Left renal cortex interstitium (tissue), 4 donors: ENCODE measurements at places on chromosomes 12 and 14. TPM values are rescaled to one million over a fixed set of nuclear protein-coding genes. Genes with fewer than 3 reads are reported as not detected.

ATP23 gene
- polyA plus RNA-seq = 10.6 TPM

TOMM20L gene
- 1.4 TPM for polyA plus RNA-seq

DNA sequence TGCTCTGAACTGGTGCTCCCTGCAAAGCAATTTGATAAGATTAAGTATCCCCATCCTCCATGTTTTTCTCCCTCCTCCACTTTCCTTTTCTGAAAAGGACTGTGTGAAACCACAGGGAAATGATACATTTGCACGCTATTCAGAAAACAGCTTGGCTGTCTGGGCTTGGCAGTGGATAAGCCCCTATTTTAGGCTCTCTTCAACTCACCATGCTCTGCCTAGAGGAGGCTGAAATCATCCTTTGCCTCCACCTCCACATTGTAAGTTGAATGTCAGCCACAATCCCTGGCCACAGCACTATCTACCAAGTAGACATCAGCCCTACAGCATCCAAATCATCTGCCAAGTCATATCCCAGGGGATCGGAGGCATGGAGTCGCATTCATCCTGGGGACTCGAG, 642.3 kb downstream of the RPS29 start:
- DNase-seq = no peak

PSME1 gene
- 196 TPM for polyA plus RNA-seq

DNA sequence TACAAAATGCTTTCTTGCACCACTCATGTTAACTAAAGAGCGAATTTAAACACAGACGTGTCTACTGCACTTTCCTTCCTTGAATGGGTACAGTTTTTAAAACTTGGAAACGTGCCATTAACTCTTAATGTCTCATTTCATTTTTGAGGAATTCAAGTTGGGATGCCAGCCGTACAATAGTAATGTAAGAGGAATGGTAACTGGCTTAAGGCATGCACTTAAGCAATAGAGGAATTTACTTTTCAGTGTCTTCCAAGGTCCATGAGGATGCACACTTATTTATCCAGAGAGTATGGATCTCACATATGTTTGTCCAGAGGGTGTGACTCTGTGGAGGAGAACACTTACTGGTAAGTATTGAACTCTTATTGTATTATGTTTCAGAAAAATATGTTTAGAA, 52.9 kb downstream of the PPP4R4 start:
- no peak for DNase-seq

DNA sequence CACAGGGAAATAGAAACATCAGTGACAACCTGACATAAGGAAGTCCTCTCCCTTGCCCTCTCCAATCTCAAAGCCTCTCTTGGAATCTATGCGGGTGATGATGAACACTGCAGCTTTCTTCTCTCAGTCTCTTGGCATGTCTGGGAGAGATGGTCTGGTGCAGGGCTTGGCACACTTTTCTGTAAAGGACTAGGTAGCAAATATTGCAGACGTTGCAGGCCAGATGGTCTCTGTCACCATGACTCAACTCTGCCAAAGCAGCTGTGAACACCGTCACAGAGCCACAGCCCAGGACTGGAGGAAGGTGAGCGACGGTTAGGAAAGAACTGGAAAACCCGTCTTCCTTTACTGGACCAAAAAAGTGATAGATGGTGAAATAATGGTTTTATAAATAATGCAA, 591.0 kb upstream of the TMEM132C start:
- DNase-seq = no peak

DNA sequence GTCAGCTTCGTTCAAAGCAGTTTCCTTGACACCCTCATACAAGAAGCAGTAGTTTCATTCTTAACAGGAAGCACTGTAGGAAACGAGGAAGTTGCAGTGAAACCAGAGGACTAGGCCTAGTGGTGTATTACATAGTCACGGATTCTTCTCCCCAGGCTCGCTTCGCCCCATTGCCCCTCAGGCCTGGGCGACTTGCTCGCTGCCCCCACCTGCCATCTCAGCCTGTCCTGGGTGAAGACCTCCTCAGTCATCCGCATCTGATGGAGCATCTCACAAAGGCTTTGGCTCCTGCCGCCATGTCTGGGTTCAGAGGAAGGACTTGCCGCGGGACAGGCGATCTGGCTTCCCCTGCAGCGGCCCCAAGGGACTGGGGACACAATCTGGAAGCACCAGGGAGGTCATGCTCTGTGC, 93.5 kb downstream of the LMNTD1 start:
- DNase-seq = no peak

SPIC gene
- polyA plus RNA-seq = not detected

NTN4 gene
- polyA plus RNA-seq = 105 TPM

- DNase-seq = no peak
These were observed 40.0 kb upstream of the PNMA1 start for GRCh38 chr14:73753887-73754795.

B4GALNT1 gene
- polyA plus RNA-seq = 1.4 TPM

CARMIL3 gene
- 2.1 TPM for polyA plus RNA-seq

ART4 gene
- 0.10 TPM for polyA plus RNA-seq
